ENCODE measurements at places on chromosomes 6 and 20.

DNA sequence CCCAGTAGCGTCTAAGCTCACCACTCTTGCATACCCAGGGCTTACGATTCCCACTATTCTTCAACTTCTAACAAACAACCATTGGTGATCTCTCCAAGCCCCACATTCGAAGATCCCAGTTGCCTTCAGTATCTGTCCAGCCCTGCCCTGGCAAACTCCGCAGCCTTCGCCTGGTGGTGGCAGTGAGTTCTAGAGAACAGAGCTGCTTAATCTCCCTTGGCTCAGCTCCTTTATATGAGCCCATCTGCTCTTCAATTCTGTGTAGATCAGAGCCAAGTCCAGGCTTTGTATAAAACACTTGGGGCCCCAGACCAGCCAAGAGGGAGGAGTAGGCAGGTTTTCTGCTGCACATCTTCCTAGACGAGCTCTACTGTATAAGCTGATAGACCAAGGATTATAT, 193.3 kb downstream of the PHACTR1 start:
- DNase-seq = no peak

DNA sequence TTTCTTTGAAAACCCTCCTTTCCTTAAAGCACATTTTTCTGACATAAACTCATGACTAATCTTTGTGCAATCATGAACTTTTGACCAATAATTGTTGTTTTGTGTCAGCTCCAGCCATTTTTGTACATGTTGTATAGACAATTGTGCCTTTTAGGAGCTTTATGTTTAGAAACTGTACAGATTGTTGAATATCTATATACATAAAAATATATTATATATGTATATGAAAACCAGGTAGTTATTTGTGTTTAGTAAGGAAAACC, 125.7 kb upstream of the EDN1 start:
- no peak for DNase-seq

DNA sequence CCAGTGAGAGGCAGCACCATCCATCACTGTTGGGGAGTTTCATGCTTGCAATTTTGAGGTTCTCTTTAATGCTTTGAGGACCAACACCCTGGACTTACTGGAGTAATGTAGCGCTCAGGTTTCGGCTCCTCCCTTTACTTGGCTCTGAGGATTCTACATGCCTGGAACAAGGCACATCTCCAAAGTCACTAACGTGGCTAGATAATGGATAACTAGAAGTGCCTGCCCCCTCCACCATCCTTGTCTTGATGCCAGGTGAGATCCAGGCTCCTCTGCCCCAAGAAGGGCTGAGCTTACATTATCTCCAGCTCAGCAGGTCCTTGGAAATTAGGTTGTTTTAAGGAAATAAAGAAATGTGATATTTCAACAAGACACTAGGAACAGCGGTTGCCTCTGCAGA, 75.5 kb upstream of the ZNFX1 start:
- no peak for DNase-seq

DNA sequence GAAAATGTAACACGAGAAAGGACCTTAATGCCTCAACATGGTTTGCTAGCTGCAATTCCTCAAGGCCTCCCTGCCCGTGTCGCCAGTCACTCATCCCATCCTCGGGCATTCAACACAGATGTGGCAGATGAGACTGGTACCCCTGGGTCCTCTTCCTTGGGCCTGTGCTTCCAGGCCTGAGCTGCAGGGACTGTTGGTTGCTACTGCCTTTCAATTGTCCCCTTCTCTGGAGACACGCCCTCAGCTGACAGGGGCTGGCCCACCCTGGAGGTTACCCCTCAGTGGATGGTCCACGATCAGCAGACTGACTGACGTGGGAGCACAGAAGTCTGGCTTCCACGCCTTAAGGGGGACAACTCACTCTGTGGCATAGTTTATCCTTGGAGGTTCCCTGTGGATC, 495.1 kb upstream of the CHD6 start:
- DNase-seq = no peak

DNA sequence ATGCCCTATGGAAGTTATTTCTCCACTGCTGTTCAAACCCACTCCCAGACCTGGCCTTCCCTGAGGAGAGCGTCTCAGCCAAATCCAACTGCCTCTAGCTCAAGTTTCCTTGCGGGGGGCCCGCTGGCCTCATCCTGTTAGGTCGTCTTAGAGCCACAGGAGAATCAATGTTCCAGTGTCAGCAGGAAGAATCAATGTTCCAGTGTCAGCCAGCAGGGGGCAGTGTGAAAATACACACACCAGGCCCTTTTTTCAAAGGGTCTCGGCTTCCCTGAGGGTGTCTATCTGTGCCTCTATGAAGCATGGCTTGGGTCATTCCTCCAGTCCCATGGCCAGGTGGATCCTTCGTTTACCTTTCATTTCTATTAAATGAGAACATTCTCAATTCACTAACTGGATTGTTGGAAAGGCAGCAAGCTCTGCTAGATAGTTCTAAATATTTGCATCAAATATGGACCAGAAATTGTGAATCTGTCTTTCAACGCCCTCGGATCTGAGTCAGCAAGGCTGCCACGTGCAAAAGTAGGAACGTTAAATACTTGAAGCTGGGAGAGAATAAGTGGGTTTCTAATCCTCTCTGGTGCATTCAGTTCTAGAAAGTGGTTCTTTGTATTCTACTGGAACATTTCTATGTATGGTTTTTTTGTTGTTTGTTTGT, 19.2 kb downstream of the PRND start:
- DNase-seq = peak; percentile 44

DNA sequence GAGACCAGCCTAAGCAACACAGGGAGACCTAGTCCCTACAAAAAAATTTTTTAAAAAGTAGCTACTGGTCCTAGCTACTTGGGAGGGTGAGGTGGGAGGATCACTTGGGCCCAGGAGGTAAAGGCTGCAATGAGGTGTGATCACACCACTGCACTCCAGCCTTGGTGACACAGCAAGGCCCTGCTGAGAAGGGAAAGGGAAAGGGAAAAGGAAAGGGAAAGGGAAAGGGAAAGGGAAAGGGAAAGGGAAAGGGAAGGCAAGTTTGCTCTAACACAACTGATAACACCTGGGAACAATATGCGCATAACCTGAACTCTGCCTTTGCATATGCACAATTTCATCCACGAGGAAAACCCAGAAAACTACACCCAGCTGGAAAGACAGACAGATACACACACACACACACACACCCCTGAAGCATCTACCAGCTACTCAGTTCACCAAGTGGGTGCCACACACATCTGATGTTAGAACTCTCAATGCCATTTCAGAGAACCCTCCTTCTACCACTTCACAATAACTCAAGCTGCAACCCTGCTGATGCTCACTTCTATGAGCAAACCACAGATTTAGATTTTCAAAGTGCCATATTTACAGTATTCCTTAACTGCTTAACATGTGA, 19.1 kb downstream of the B4GALT5 start:
- DNase-seq = no peak

DNA sequence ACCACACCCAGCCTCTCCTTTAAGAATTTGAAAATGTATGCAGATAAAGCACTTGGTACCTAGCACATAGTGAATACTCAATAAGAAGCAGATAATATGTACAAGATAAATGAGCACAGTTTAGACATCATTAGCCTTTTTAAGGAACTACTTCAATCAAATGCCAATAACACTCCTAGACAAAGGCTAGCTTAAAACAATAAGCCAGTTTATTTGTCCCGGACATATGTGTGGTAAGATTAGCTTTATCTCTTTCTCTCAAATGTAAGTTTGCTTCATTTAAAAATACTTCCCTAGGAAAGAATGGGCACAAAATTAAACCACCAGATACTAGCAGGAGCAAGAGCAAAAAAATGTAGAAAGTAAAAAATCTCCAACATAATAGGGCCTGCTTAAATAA, 73.8 kb downstream of the MAP3K5 start:
- DNase-seq = no peak

- DNase-seq = no peak
These were observed 32.8 kb upstream of the SCGN start for GRCh38 chr6:25619217-25619616.

DNA sequence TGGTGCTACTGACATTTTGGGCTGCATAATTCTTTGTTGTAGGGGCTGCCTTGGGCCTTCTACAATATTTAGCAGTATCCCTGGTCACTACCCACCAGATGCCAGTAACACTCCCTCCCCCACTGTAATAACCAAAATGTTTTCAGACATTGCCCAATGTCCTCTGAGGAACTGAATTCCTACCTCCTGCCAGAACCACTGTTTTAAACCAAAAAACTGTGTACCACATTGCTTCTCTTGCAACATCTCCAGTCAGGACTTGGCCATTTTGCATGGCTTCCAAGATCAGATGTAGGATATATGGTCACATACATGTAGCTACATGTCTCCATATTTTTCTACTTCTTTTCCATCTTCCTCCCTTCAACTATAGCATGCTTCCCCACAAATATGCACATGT, 97.4 kb upstream of the IFNGR1 start:
- no peak for DNase-seq

DNA sequence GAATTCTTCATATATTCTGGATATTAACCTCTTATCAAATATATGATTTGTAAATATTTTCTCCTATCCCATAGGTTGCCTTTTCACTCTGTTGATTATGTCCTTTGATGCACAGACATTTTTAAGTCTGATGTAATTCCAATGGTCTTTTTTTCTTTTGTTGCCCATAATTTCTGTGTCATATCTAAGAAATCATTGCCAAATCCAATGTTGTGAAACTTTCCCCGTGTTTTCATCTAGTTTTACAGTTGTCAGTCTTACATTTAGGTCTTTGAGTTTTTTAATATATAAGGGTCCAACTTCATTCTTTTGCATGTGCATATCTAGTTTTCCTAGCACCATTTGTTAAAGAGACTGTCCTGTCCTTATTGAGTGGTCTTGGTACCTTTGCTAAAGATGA, 111.5 kb downstream of the SESN1 start:
- no peak for DNase-seq

DNA sequence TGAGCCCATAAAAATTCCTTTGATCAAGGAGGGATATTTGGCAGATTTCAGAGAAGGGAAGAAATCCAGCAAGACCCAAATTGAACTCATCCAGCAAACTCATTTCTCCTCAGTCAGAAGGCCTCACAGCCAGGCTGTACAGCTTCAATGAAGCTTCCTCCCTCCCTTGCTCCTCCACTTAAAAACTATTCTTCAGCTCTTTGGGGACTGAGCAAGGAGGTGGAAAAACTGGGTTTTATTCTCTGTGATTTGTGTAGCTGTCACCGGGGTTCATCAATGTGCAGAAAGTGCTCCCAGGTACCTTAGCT, 158.7 kb upstream of the ZNF184 start:
- no peak for DNase-seq

GRCh38 chr6:79630883-79631692, at the start of gene SH3BGRL2:
Gene SH3BGRL2, plus strand, starts transcription at chr6:79631329. Its CDS starts 133 bp downstream, at chr6:79631462.
- DNase-seq = no peak

- no peak for DNase-seq
These were observed 187.7 kb upstream of the PRSS16 start for GRCh38 chr6:27059621-27060425.

DNA sequence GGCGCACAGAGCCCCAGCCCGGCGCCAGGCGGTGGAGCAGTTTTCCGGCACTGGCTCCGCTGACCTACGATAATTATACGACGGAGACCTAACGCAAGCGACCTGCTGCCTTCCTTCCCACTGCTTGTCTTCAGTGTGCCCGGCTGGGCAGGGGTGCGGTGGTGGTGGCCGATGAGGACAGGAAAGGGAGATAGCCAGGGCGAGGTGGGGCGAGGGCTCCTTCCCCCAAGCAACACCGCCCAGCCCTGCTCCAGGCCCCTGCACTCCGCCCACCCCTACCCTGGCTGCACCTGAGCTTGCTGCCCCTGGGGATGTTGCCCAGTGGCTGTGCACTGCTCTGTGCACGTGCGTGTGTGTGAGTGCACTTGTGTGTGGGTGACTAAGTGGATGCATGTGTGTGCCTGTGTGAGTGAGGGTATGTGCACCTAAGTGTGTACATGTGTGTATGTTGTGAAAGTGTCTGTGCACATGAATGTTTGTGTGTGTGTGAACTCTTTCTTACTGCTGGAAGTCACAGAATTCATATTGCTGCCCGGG, 42.6 kb upstream of the IRF4 start:
- no peak for DNase-seq

GRCh38 chr6:110563711-110564110, 87.3 kb upstream of the SLC22A16 start:
- no peak for DNase-seq

- no peak for DNase-seq
These were observed 121.4 kb upstream of the DST start for GRCh38 chr6:56764081-56764566.

GRCh38 chr6:36834576-36835341, 4.5 kb downstream of the CPNE5 start:
- DNase-seq = no peak

DNA sequence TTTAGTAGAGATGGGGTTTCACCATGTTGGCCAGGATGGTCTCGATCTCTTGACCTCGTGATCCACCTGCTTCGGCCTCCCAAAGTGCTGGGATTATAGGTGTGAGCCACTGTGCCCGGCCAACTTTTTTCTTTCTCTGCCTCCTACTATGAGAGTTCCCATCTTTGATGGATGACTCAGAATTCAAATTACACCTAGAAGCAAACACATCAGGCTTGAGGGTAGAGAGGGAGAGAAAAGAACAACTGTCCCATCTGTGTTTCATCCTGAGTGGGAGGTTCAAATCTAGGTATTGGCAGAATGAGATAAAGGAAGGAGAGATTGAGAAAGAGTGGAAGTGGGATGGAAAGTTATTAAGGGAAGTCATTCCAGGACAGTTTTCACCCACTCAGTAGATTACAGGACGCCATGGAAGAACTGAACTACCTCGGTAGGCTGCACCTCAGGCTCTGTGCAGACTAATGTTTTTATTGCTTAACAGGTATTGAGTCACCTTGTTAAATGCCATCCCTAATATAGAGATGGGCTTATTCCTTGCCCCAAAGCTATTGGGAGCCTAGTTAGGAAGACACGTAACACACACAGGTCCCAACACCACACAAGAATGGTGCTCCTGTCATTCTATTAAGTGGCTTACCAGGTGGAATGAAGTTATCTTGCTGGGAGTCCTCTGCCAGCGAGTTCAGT, 275.7 kb downstream of the SOX4 start:
- DNase-seq = no peak

- DNase-seq = no peak
These were observed 98.0 kb downstream of the EPB41L2 start for GRCh38 chr6:130964808-130965604.

- DNase-seq = no peak
These were observed 95.3 kb downstream of the TAF4 start for GRCh38 chr20:61970357-61970756.

DNA sequence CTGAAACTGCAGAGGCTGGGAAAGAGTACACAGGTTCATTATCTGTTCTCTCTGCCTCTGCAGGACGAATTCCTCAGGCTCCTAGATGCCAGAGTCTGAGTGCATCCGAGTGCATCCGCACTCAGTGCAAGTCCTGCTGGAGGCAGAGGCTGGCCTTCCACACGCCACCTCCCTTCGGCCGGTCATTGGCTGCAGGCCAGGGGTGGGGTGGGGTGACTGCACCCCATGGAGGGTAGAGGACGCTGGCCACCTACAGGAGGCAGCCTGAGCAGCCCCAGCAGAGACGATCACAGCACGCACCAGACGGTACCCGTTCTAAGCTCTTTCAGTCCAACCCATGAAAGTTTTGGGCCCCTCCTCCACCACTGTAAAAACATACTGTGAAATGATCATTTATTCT, 11.7 kb downstream of the SFT2D1 start:
- DNase-seq = no peak

DNA sequence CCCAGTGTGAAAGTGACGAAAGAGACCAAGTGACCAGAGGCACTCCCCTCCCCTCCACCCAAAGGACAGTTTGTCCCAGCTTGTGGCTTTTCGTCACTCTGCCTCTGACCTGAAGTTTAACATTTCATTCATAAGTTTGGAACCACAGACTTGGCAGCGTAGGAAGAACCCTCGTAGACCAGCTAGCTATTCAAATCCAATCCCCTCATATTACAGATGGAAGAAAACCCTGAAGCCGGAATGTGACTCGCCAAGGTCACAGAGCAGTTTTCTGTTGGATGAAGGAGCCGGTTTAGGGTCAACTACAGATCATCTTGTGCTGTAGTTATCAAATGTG, 3.9 kb upstream of the SYS1 start:
- no peak for DNase-seq

Data from stimulated activated CD8-positive, alpha-beta memory T cell treated with anti-CD3 and anti-CD28 coated beads, Interleukin-7, amount 100 ng/mL, for 1 hour (primary cell).